ENCODE measurements at places on chromosomes 11 and 22.

GRCh38 chr11:62502030-62502730, 44.4 kb downstream of the AHNAK start:
- no peak for DNase-seq

- DNase-seq, result peak; percentile 68
Measured at GRCh38 chr11:74388678-74389327, 9.4 kb downstream of the PGM2L1 start.

- DNase-seq, result peak; percentile 11
Measured at GRCh38 chr11:116379185-116379828, 393.5 kb downstream of the BUD13 start.

- DNase-seq, result peak; percentile 38
Measured at GRCh38 chr22:44024288-44024921, at the start of gene PARVB. Gene PARVB, plus strand, starts transcription at chr22:44024302. Its CDS starts 38 bp downstream, at chr22:44024340.

DNA sequence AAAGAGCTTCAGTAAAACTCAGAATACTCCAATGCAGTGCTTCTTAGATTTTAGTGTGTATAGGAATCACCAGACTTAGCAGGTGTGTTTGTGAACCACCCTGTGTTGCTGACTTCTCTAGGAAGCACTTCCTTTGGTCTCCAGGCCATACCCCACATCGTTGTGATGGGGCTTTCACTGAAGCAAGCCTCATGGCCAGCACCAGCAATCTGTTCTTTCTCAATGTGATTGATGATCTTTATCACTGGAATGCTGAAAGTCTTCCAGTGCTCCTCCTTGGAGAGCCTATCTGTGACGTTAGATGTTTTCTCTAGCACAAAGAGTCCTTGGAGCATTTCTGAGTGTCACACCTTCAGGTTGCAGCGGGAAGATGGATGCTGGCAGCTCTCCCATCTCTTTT, 280.5 kb downstream of the DDX10 start:
- DNase-seq, result no peak

Measured in activated CD4-positive, alpha-beta memory T cell treated with anti-CD3 and anti-CD28 coated beads for 36 hours (primary cell).